ENCODE measurements at places on chromosomes 5 and 9.

GRCh38 chr5:92313385-92313784, 930.3 kb upstream of the ARRDC3 start:
- DNase-seq = no peak

DNA sequence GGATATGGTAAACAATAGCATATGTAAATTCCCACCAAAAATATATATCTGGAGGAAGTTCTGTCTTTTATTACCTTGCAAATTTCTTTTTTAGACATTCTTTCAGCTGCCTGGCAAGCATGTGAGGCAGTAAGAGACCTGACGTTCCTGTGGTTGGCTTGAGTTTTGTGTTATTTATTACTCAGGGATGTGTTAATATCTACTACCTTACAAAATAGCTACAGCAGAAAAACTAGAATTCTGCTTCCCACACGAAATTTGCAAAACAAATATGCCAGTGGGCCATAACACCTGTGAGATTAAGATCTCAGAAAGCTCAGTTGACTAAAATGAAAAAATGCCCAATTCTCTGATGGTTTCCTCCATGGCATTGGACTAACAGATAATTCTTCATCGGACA, 274.2 kb downstream of the TMEM167A start:
- DNase-seq = no peak

- no peak for DNase-seq
These were observed 47.9 kb upstream of the NCS1 start for GRCh38 chr9:130124085-130124860.

DNA sequence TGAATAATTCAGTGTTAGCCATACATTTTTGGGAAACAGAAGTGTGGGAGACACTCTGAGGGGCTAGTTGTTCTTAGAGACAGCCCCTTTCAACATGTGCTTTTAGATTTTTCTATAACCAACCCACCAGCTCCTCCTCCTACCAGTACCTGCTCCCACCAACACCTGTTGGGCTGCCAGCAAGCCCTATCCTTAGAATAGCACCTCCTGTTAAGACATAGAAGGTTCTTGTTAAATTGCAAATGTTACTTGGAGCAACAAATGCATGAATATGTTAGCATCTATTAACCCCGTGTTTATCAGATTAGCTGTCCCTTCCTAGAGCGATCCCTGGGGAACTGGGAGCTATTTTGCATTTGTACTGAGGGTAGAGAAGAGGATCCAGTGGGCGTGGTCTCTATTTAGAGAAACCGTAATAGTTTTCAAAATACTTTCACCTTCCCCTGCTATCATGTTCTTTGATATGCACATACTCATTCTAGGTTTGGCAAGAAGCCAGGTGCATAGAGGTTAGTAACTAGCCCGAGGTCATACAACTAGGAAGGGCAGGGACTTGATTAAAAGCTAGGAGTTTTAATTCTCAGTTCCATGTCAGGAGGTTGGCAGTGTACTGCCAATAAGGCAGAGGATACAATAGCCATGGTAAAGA, 334.4 kb downstream of the KCTD16 start:
- DNase-seq = no peak

- no peak for DNase-seq
These were observed 9.1 kb upstream of the TRIO start for GRCh38 chr5:14134083-14134482.

- DNase-seq = no peak
These were observed 1.2 kb downstream of the SGCD start for GRCh38 chr5:156328161-156328560.

- no peak for DNase-seq
These were observed 6.2 kb upstream of the CKS2 start for GRCh38 chr9:89304834-89305188.

GRCh38 chr5:180026734-180027458, 44.7 kb downstream of the RNF130 start:
- no peak for DNase-seq

- DNase-seq = no peak
These were observed 206.4 kb upstream of the CDKN2B start for GRCh38 chr9:22215521-22215920.

All from SW 1271 (cell line).